ENCODE measurements at places on chromosomes 2 and 18.

GRCh38 chr2:15764683-15765011, 173.0 kb downstream of the DDX1 start:
- DNase-seq, result no peak

DNA sequence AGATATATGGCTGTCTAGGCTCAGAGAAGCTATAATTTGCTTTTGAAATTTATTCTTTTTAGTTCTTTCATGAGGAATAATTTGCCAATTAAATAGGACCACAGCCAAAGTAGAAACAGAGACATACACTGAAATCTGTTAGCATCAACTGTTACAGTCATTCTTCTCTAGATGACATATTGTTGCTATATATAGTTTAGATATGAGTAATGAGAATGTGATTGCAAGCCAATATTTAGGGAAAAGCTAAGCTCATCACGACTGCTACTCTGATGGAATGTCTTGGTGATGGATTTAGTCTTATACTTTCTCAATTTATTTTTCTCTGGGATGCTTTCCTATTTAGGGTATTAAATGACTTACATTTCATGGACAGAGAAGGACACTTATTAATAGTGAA, 259.1 kb downstream of the LNPK start:
- no peak for DNase-seq

DNA sequence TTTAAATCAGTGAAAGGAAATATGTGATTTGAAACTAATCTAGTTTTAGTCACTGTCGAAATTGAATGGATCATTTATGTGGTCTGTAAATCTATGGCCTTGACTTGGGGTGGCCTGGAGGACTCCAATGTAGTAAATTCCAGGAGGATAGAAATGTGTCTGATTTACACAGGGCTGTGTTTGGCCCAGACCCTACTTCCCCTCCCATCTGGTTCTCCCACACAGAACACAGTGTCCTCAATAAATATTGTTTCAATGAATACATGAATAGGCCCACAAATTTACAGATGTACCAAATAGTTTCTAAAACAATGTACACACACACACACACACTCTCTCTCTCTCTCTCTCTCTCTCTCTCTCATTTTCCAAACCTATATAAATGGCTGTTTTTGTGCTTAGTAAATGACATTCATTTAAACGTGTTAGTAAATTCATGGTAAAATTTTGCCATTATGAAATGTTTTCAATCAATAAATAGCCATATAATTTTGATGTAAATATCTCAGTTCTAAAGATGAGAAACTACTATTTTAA, 1.9 kb downstream of the CCDC68 start:
- no peak for DNase-seq

GRCh38 chr18:7896805-7897518, 329.8 kb downstream of the PTPRM start:
- no peak for DNase-seq

GRCh38 chr2:194253528-194254259, 1403.3 kb upstream of the SLC39A10 start:
- no peak for DNase-seq

DNA sequence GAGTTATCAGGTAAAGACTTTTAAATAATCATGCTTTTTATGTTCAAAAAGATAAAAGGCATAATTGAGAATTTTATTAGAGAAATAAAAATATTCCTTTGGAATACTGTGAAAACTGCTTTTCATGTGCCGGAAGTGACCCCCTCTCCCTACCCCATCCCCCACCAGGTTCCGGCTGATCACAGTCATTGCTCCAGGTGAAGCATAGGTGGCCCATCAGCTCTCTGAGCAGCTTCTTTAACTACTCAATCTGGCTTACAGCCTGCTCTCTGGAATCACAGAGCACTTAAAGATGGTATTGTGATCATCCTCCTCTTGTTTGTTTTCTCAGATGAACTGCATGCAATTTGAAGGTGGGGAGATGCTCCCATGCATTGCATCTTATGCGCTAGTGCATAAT, 257.7 kb downstream of the EN1 start:
- no peak for DNase-seq

- DNase-seq, result no peak
These were observed 64.3 kb upstream of the ZNF385B start for GRCh38 chr2:179925713-179926112.

Measured in SW 1271 (cell line).